ENCODE measurements at places on chromosomes 12 and 14. TPM values are rescaled to one million over a fixed set of nuclear protein-coding genes. Genes with fewer than 3 reads are reported as not detected.

DNA sequence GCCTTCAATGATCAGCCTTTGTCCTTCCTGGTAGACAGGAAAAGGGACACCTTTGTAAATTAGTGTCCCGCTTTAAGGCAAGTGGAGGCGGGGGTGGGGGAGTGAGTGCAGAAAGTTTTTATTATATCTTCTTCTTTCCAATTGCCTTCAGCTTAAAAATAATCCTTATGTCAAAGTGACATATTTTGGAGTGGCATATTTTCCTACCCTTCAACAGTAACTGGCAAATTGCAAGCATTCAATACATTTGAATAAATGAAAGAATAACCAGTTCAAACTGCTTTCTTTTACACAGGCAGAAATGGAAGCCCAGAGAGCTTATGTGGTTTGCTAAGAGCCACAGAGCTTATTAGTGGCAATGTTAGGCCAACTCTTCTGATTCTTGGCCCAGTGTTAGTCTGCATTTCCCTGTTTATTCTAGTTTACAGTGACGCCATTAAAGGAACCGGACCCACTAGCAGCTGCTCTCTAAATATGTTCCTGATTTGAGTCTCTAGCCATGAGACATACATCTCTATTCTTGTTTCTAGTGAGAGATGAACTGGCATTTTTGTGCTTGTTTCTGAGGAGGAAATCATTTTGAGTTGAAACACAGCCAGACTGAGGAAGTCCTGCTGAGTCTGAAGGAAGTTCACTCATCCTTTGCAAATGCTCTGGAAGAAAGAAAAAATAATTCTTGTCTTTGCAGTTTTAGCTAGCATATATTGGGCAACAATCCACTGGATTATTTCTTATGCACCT is 468.7 kb downstream of the NOVA1 start:
- no peak for DNase-seq

- no peak for DNase-seq
These were observed 58.3 kb upstream of the NR2C1 start for GRCh38 chr12:95131589-95132340.

Gene ASB2
- total RNA-seq = 43.3 TPM

DNA sequence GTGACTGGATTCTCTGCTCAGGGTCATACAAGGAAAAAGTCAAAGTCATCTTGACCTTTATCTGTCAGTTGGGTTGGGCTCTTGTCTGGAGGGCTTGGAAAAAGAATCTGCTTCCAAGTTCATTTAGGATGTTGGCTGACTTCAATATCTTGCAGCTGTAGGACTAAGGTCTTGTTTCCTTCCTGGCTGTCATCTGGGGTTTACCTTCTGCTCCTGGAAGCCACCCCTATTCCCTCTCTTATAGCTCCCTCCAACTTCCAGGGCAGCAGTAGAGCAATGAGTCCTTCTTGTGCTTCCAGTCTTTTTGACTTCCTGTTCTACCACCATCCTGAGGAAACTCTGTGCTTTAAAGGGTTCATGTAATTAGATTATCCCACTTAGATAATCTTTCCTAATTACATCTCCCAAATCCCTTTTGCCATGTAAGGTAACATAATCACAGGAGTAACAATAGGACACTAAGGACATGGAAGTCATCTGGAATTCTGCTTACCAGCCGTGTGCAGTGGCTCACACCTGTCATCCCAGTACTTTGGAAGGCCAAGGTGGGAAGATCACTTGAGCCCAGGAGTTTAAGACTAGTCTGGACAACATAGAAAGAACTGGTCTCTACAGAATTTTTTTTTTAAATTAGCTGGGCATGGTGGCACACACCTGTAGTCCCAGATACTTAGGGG is 170.7 kb upstream of the KITLG start:
- DNase-seq = no peak

- DNase-seq = no peak
These were observed 23.1 kb upstream of the PGF start for GRCh38 chr14:74978416-74978947.

- no peak for DNase-seq
These were observed 98.0 kb downstream of the BBS10 start for GRCh38 chr12:76250256-76250655.

DNA sequence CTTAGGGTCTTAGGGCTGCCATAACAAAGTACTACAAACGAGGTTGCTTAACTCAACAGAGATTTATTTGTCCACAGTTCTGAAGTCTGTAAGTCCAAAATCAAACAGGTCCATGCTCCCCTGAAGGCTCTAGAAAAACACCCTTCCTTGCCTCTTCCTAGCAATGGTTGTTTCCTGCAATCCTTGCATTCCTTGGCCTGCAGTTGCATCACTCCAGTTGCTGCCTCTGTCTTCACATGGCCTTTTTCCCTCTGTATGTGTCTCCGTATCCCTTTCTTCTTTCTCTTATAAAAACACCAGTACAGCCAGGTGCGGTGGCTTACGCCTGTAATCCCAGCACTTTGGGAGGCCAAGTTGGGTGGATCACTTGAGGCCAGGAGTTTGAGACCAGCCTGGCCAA is 17.4 kb downstream of the KCNMB4 start:
- no peak for DNase-seq

DNA sequence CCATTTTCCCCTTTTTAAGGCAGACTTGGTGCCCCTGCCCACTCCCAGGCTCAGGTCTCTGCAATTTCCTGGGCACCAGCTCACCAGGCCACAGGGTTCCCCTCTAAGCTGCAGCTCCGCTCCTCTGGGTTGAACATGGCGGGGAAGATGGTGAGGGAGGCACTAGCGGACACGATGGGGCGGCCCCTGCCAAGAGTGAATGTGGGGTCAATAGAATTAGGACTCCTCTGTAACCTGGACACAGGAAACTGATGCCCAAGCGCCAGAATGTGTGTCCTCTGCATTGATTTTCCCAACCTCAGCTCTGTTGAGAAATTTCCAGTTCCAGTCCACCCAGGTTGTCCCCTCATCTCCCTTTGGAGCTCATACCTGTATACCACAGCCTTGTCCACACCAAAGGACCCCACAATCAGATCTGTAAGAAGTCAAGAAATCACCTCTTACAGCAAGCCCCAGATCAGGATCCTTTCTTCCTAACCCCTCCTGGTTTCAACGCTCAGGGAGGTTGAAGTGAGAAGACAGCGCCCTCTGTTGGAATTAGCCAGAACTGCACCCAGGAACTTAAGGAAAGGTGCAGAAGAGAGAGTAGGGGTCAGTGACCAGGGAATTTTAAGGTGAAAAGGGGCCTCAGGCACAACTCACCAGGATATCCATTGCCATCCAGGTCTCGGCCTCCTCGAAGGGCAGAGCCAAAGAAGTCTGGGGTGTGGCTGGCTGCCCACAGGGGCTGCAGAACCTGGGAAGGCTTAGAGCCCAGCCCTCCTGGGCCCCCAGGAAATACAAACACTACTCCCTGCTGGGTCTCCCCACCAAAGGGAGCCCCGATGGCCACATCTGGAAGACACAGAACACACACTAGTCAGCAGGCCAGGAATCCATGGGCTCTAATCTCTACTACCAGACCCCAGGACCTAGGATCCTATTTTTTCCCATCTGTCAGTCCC is 14.7 kb downstream of the ITGA5 start:
- peak; percentile 60 for DNase-seq

DNA sequence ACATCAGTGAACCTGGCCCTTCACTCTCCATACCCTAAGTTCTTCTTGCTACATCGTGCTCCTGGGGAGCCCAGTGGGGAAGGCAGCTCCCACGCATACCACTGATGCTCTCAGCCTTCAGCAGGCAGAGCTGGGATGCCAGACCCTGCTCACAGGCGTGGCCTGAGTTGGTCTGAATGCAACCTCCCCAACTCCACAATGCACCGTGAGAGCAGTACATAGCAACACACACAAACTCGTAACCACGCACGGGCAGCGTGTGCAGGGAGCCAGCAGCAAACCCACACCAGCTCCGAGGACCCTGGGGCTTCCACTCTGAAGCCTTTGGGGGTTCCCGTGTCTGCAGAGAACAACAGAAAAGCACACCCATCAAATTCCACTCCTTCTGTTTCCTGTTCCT is 37.3 kb downstream of the ANO2 start:
- no peak for DNase-seq

GRCh38 chr12:131196220-131196619 is 242.5 kb downstream of the ADGRD1 start:
- no peak for DNase-seq

Gene LGR5
- not detected for total RNA-seq

- peak; percentile 12 for DNase-seq
These were observed 821 bp downstream of the TMEM106C start for GRCh38 chr12:47964106-47964728.

Gene CNOT2
- 65.6 TPM for total RNA-seq

DNA sequence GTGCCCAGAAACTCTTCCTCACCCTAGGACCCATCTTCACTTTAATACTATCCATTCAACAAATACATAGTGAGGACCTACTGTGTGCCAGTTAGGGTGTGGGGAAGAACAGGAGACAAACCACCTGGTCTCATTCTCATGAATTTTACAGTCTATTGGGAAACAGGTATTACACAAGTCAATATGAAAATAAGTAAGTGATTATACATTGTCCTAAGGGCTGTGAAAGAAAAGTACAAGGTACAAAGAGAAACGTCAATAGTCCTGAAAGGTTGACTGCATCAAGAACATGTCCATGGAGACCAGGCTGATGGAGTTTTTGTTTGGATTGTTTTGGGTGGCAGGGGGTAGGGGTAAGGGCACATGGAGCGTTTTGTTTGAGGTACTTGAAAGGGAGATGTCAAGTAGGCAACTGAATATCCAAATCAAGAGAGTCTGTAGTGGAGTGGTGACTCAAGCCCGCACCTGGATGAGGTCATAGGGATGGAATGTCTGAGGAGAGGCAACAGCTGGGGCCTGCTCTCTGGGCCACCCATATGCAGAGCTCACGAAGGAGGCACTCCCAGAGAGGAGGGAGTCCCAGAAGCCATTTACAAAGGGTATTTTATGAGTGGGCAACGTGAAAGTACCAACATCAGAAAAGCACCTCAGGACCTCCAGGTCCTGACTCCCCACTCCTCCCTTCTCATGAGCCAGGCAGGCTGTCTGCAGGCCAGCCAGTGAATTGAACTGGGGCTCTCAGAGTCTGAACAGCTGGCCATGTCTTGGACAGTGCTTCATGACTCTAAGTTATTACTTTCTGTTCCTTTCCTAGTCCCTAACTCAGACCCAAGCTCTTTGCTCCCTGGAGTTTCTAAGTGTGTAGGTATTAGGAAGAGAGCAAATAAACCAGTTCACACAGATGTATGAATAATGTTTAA is 272.0 kb downstream of the ZFP36L1 start:
- DNase-seq = no peak

- no peak for DNase-seq
These were observed 14.4 kb downstream of the PAPLN start for GRCh38 chr14:73251516-73252215.

GRCh38 chr12:126219654-126220279 is 1154.5 kb downstream of the AACS start:
- no peak for DNase-seq

Gene PRPH
- total RNA-seq = not detected

Measured in activated T-cell treated with anti-CD3 and anti-CD28 coated beads, Interleukin-2, amount 50 U/mL, for 72 hours (primary cell).